ENCODE measurements at places on chromosomes 3 and 15.

DNA sequence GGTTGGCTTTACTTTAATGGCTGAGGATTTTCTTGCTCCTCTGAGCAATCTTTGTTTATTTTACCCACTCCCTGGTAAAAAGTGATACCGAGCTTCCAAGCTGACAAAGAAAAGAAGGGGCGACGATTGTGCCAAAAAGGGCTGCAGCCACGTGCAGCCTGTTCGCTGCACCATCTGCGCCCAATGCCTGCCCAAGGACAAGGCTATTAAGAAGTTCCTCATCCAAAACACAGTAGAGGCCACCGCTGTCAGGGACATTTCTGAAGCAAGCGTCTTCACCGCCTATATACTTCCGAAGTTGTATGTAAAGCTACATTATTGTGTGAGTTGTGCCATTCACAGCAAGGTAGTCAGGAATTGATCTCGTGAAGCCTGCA, 4.4 kb downstream of the ARHGAP31 start:
- no peak for DNase-seq

GRCh38 chr3:111859974-111860859, 1.2 kb downstream of the PHLDB2 start:
- DNase-seq = peak; percentile 82

- no peak for DNase-seq
Measured at GRCh38 chr15:62691008-62691407, 351.5 kb upstream of the TPM1 start.

DNA sequence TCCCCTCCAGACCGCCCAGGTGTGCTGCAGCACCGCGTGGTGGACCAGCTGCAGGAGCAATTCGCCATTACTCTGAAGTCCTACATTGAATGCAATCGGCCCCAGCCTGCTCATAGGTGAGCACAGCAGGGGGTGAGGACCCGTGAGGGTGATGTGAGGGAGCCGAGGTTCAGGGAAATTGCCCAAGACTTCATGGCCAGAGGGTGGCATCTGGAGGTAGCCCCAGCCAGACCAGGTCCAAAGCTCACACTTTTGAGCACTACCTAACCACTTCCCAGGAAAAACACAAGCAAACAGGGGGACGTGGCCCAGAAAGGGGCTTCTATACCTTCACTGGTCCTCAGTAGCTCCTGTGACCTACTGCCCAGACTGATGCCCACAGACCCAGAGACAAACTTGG, 33.8 kb downstream of the NR1I2 start:
- DNase-seq = no peak

- no peak for DNase-seq
Measured at GRCh38 chr15:73442421-73442820, 543 bp upstream of the REC114 start.
